ENCODE measurements at places on chromosomes 3 and 15. TPM values are rescaled to one million over a fixed set of nuclear protein-coding genes. Genes with fewer than 3 reads are reported as not detected.

GRCh38 chr3:192991356-192991755 is 73.7 kb upstream of the MB21D2 start:
- no peak for DNase-seq

DNA sequence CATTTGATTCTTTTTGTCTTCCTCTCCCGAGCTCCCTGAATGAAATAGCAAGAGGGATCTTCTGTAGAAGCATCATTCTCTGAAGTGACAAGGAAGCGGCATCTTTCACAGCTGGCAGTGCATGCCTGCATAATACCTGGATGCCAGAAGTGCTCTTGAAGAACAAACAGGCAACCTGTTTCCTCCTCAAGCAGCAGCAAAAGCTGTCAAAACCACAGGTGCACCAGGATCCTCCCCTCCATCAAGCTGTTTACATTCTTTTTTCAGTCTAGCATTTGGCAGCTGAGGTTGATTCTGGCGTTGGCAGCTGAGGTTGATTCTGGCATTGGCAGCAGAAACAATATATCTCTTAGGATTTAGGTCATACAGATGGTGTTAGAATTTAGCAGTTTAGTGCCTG is 979.0 kb downstream of the TUSC7 start:
- DNase-seq: no peak

- no peak for DNase-seq
These were observed 63.9 kb downstream of the MEX3B start for GRCh38 chr15:81981908-81982307.

DNA sequence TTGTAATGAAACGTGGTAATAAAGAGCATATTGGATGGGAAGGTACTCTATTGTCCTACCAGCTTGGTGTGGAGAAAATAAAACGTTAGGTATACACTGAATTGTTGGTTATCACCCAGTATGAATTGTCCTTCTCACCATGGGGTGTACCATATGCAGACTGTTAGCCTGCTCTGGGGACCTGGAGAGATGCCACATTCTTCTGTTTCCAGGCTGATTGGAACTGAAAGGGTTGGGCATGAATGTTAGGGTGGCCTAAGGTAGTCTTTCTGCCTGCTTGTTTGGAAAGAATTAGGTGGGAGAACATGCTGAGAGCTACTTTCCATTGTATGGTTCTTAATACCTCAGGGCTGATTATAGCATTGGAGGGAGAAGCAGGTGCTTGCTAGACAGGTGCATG is 340.6 kb downstream of the PTPRG start:
- no peak for DNase-seq

- no peak for DNase-seq
These were observed 23.8 kb downstream of the CXCR6 start for GRCh38 chr3:45966950-45967640.

- no peak for DNase-seq
These were observed 1.5 kb downstream of the RAB7A start for GRCh38 chr3:128727485-128727884.

DNA sequence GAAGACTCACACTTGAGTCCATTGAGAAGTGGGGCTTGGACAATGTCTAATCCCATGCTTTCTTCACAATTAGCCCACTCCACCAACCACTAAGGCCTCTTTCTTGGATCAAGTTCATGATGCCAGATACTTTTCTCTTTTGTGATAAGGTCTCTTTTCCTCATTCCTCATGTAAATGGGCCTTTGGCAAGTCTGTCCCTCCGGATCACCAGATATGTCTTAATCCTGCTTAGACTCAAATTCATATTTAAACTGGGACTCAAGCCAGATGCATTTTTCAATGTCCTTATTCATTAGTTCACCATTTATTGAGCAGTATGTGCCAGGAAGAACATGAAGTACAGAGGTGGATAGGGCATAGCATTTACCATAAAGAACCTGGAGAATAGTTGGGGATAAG is 671.1 kb downstream of the TBL1XR1 start:
- no peak for DNase-seq

GRCh38 chr3:196843435-196844110 is 24.1 kb upstream of the SENP5 start:
- no peak for DNase-seq

GRCh38 chr3:191342006-191342405 is 11.7 kb upstream of the UTS2B start:
- DNase-seq: no peak

Gene CADM2
- total RNA-seq: 6.9 TPM

Gene LZTFL1
- 24.5 TPM for total RNA-seq

Gene BDH1
- total RNA-seq: 69.4 TPM

Gene IL5RA
- not detected for total RNA-seq

Gene SMCO1
- total RNA-seq: not detected

Measured in ureter (tissue), 1 donor.